SJSA1 (cell line): ENCODE measurements at places on chromosomes 11 and 22. TPM values are rescaled to one million over a fixed set of nuclear protein-coding genes. Genes with fewer than 3 reads are reported as not detected.

- H3K4me3 ChIP-seq = no peak overlapping the region
- H3K36me3 ChIP-seq = no peaks in the 10 kb centered on the region
- H3K27ac ChIP-seq = no peak overlapping the region
- peaks cover 8% of the 10 kb centered on the region for H3K4me1 ChIP-seq
- H3K27me3 ChIP-seq = no peaks in the 10 kb centered on the region
Observed at GRCh38 chr11:86508604-86509587, 134.2 kb downstream of the CCDC81 start.

DNA sequence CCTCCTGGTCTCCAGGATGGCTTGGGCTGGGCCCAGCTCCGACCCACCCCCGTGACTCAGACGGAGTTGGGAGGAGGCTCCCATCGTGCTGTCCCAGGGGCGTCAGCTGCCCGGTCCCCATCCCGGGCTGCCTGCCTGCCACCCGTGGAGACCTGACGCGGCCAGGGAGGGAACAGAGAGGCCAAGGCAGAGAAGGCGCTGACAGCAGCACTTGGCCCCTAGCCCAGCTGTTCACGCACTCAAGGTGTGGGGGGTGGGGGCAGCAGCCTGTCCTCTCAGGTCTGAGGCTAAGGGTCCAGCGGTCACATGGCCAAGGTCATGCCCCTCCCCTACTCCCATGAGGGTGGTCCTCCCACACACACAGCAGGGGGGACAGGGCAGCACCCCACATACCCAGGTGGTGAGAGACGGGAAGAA, 48.6 kb downstream of the ELFN2 start:
- peaks cover 59% of the 10 kb centered on the region for H3K27me3 ChIP-seq
- H3K4me1 ChIP-seq = no peaks in the 10 kb centered on the region
- H3K4me3 ChIP-seq = no peak overlapping the region
- no peaks in the 10 kb centered on the region for H3K36me3 ChIP-seq

DNA sequence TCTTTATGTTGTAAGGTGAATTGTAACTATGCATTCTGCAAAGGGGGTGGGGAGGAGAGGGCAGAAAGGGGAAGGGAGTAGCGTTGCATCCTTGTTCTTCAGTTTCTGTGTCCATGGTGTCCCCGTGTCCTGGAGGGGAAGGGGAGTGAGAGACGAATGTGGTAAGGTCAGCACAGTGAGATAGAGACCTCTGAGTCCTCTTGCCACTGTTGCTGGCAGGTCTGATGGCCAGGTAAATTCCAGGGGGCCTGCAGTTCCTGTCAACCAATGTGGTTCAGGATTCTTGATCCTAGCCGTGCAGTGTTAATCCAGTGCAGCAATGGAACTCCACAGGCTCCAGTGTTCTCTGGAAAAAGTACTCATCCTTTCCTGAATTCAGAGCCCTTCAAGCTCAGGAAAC, 14.6 kb upstream of the ADSL start:
- no peak overlapping the region for H3K4me3 ChIP-seq
- H3K36me3 ChIP-seq = no peaks in the 10 kb centered on the region; the same call in 1 of the 2 replicates
- no peaks in the 10 kb centered on the region for H3K27me3 ChIP-seq

GRCh38 chr11:57432714-57433163, 5.8 kb upstream of the SLC43A3 start:
- no peaks in the 10 kb centered on the region for H3K36me3 ChIP-seq
- H3K4me3 ChIP-seq = no peak overlapping the region

- H3K27me3 ChIP-seq = no peaks in the 10 kb centered on the region
- no peak overlapping the region for H3K4me3 ChIP-seq
- peaks cover 21% of the 10 kb centered on the region for H3K36me3 ChIP-seq
- H3K27ac ChIP-seq = no peak overlapping the region
- no peak for DNase-seq
Observed at GRCh38 chr11:57403802-57404147, 13.3 kb upstream of the PRG2 start.

DNA sequence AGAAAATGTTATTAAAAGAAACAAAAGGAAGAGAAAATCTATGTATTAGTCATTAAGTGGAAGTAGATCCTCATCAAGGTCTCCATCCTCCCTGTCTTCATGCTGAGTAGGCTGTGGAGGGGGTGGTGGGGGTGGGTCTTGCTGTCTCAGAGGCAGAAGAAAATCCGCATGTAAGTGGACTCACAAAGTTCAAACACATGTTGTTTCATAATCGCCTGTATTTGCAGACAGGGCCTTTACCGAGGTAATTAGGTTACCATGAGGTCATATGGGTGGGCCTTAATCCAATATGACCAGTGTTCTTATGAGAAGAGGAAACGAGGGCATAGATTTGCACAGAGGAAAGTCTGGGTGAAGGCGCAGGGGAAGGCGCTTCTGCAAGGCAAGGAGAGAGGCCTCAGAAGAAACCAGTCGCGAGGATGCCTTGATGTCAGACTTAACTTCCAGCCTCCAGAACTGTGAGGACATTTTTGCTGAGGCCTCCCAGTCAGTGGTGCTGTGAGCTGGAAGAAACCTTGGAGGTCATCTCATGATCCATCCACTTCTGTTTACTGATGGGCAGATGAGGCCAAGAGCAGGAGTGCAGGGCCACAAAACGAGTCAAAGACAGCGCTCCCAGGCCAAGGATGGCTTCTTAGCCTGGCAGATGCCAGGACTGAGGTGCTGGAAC, 49.3 kb upstream of the THY1 start:
- H3K36me3 ChIP-seq = no peaks in the 10 kb centered on the region
- H3K4me3 ChIP-seq = no peak overlapping the region
- no peak for DNase-seq
- peaks cover 14% of the 10 kb centered on the region for H3K4me1 ChIP-seq

DNA sequence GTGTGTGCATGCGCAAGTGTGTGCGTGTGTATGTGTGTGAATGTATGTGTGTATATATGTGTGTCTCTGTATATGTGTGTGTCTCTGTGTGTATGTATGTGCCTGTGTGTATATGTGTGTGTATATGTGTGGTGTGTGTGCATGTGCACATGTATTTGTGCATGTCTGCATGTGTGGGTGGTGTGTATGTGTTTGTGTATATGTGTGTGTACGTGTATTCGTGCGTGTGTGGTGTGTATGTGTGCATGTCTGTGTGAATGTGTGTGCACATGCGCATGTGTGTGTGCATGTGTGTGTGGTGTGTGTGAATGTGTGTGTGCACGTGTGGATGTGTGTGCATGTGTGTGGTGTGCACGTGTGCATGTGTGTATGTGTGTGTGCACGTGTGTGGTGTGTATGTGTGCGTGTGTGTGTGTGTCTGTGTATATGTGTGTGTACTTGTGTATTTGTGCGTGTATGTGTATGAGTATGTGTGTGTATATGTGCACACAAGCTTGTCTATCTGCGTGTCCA, 71.4 kb downstream of the SCN3B start:
- no peaks in the 10 kb centered on the region for H3K36me3 ChIP-seq
- no peaks in the 10 kb centered on the region for H3K27me3 ChIP-seq
- H3K4me1 ChIP-seq = no peaks in the 10 kb centered on the region
- no peak for DNase-seq
- no peak overlapping the region for H3K27ac ChIP-seq

GRCh38 chr11:93329936-93330445, 551 bp upstream of the DEUP1 start:
- no peak overlapping the region for H3K27ac ChIP-seq
- no peaks in the 10 kb centered on the region for H3K36me3 ChIP-seq
- no peaks in the 10 kb centered on the region for H3K4me1 ChIP-seq
- H3K4me3 ChIP-seq = no peak overlapping the region

- no peak for DNase-seq
- H3K4me1 ChIP-seq = no peaks in the 10 kb centered on the region
- no peak overlapping the region for H3K4me3 ChIP-seq
Observed at GRCh38 chr22:42026705-42027104, 28.1 kb downstream of the WBP2NL start.

- H3K36me3 ChIP-seq = no peaks in the 10 kb centered on the region
- no peak for DNase-seq
- no peak overlapping the region for H3K4me3 ChIP-seq
- H3K27me3 ChIP-seq = 0 out of 2 replicates have a peak, but pooled peaks cover 4% of the 10 kb centered on the region
- no peaks in the 10 kb centered on the region for H3K4me1 ChIP-seq
Observed at GRCh38 chr11:1668911-1669473, 28.0 kb upstream of the KRTAP5-6 start.

DNA sequence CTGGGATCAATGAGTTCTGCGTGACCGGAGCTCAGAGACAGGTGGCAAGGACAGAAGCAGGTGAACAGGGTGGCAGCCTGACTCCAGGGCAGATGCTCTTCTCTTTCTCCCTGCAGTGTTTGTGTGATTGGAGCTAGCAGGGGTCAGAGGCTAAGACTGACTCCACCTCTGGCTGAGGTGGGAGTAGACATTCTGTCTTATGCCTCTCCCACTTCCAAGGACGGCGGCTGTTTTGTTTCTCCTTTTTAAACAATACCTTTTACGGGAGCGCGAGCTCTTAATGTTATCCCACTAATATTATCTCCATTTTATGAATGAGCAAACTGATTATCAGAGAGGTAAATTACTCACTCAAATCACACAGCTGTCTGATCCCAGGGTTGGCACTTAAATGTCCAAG, 323.7 kb downstream of the MIAT start:
- no peak for DNase-seq
- peaks cover 13% of the 10 kb centered on the region for H3K27me3 ChIP-seq
- no peak overlapping the region for H3K27ac ChIP-seq
- H3K36me3 ChIP-seq = no peaks in the 10 kb centered on the region
- H3K4me3 ChIP-seq = no peak overlapping the region

- no peaks in the 10 kb centered on the region for H3K4me1 ChIP-seq
- DNase-seq = no peak
- no peaks in the 10 kb centered on the region for H3K36me3 ChIP-seq
- no peaks in the 10 kb centered on the region for H3K27me3 ChIP-seq
- H3K27ac ChIP-seq = no peak overlapping the region
Observed at GRCh38 chr11:110886288-110886970, 174.2 kb upstream of the ARHGAP20 start.

- no peak overlapping the region for H3K4me3 ChIP-seq
- DNase-seq = no peak
- no peaks in the 10 kb centered on the region for H3K4me1 ChIP-seq
- H3K27me3 ChIP-seq = no peaks in the 10 kb centered on the region
- no peak overlapping the region for H3K27ac ChIP-seq
Observed at GRCh38 chr11:119847853-119848252, 118.9 kb upstream of the NECTIN1 start.

- H3K4me3 ChIP-seq = no peak overlapping the region
- H3K27ac ChIP-seq = no peak overlapping the region
- H3K27me3 ChIP-seq = no peaks in the 10 kb centered on the region
- no peaks in the 10 kb centered on the region for H3K36me3 ChIP-seq
- H3K4me1 ChIP-seq = peaks cover 16% of the 10 kb centered on the region
Observed at GRCh38 chr22:36193577-36193976, 8.0 kb downstream of the APOL4 start.

- DNase-seq = no peak
- no peaks in the 10 kb centered on the region for H3K27me3 ChIP-seq
- no peak overlapping the region for H3K4me3 ChIP-seq
Observed at GRCh38 chr11:122776546-122776945, 61.8 kb upstream of the CRTAM start.

- H3K27ac ChIP-seq = no peak overlapping the region
- no peak for DNase-seq
- no peaks in the 10 kb centered on the region for H3K27me3 ChIP-seq
- H3K4me1 ChIP-seq = no peaks in the 10 kb centered on the region
Observed at GRCh38 chr11:47162426-47162825, 14.3 kb downstream of the ARFGAP2 start.

DNA sequence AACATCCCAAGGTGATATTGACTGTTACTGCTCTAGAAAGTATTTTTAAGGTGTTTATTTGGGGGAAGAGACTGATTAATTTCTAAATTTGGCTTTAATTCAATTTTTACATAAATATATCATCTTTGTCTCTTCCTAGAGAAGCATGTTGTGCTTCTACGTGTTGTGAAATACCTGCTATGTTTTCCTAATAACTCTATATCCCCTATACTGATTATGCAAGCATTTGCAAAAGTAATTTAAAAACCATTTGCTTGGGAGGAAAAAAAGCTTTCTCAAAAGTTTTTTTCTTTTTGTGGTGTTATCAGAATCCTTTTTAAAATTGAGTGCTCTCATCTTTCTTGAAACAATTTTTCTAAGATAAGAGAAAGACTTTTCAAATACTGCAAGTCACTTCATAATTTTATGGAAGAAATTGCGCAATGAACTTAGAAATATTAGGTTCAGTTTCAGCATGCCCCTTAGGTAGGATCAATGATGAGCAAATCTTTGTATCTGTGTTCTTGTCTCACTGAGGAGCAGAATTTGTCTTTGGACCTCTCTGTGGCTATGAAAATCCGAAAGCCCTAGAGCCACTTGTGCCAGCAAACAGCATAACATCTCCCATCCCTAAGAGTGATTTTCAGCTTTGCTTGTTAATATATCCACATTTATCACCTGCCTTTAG, 7.4 kb upstream of the BLID start:
- H3K27me3 ChIP-seq = no peaks in the 10 kb centered on the region
- no peaks in the 10 kb centered on the region for H3K36me3 ChIP-seq
- H3K27ac ChIP-seq = no peak overlapping the region
- DNase-seq = no peak
- H3K4me1 ChIP-seq = no peaks in the 10 kb centered on the region
- no peak overlapping the region for H3K4me3 ChIP-seq

- no peak for DNase-seq
- H3K36me3 ChIP-seq = no peaks in the 10 kb centered on the region; the same call in 1 of the 2 replicates
- no peaks in the 10 kb centered on the region for H3K27me3 ChIP-seq
- no peak overlapping the region for H3K27ac ChIP-seq
- no peak overlapping the region for H3K4me3 ChIP-seq
Observed at GRCh38 chr11:14882196-14882595, 9.8 kb downstream of the CYP2R1 start.

GRCh38 chr11:121426476-121427399, 25.4 kb upstream of the SORL1 start:
- DNase-seq = no peak
- H3K27me3 ChIP-seq = no peaks in the 10 kb centered on the region
- H3K27ac ChIP-seq = no peak overlapping the region
- H3K4me1 ChIP-seq = no peaks in the 10 kb centered on the region

GRCh38 chr11:27913650-27914049, 194.3 kb downstream of the KIF18A start:
- H3K4me3 ChIP-seq = no peak overlapping the region
- peaks cover 43% of the 10 kb centered on the region for H3K4me1 ChIP-seq
- peak overlapping the region; percentile 55 for H3K27ac ChIP-seq
- DNase-seq = peak; percentile 53
- no peaks in the 10 kb centered on the region for H3K27me3 ChIP-seq

DNA sequence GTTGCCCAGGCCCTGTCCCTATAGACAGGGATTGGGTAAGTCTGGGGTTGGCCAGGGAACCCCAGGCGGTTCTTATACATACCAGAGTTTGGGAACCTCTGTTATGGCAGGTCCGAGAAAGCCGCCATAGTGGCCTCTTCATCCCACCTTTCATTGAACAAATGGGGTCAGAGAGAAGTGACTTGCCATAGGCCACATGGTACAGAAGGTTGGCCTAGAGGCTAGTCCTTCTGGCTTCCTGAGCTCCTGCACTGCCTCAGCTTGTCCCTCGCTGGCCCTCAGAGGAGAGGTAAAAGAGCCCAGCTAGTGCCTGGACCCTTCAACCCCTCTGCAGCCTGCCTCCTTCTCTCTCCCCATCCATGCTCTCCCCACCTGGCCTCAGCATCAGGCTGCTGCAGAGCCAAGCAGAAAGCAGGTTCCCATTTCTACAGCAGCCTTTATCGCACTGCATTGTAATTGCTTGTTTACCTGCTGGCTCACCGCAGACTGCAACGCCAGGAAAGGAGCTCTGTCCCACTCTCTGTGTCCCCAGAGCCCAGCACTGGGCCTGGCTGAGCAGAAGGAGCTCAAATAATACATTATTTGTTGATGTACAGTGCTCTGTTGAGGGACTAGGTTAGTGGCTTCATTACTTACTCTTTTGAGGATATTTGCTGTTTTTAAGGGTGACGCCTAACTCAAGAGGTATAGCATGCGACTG, 103.6 kb downstream of the TRIM29 start:
- H3K27me3 ChIP-seq = no peaks in the 10 kb centered on the region
- DNase-seq = no peak
- no peaks in the 10 kb centered on the region for H3K4me1 ChIP-seq

The ARHGAP42 gene
- total RNA-seq = 17.2 and 20.3 TPM in 2 replicates

The OR5A1 gene
- total RNA-seq = not detected in 2 replicates

The KCNQ1OT1 gene
- total RNA-seq = 1.3 and 2.1 TPM in 2 replicates

The PNPLA3 gene
- 2.9 and 14.1 TPM in 2 replicates for total RNA-seq

The LRRC51 gene
- total RNA-seq = 4.1 TPM in 1 of 2 replicates, not detected in the other

The RGL4 gene
- total RNA-seq = not detected in 2 replicates

The CCDC88B gene
- 2.2 and 5.3 TPM in 2 replicates for total RNA-seq
